ENCODE measurements at places on chromosomes 2 and 18. TPM values are rescaled to one million over a fixed set of nuclear protein-coding genes. Genes with fewer than 3 reads are reported as not detected.

GRCh38 chr18:31438402-31438801, 9.1 kb upstream of the DSG3 start:
- no peaks in the 10 kb centered on the region for H3K36me3 ChIP-seq
- no peaks in the 10 kb centered on the region for H3K4me1 ChIP-seq
- H3K4me3 ChIP-seq, result no peak overlapping the region

- H3K27ac ChIP-seq, result no peak overlapping the region
- no peaks in the 10 kb centered on the region for H3K4me1 ChIP-seq
- no peak for DNase-seq
- H3K27me3 ChIP-seq, result no peaks in the 10 kb centered on the region
These were observed 105.0 kb upstream of the ITGA4 start for GRCh38 chr2:181352158-181352557.

GRCh38 chr18:75121266-75121665, 87.7 kb downstream of the PTGR3 start:
- no peaks in the 10 kb centered on the region for H3K36me3 ChIP-seq
- DNase-seq, result no peak
- H3K4me1 ChIP-seq, result no peaks in the 10 kb centered on the region
- H3K27me3 ChIP-seq, result no peaks in the 10 kb centered on the region
- no peak overlapping the region for H3K27ac ChIP-seq

The FAM237A gene
- total RNA-seq, result not detected
